ENCODE measurements at places on chromosomes 5 and 9.

DNA sequence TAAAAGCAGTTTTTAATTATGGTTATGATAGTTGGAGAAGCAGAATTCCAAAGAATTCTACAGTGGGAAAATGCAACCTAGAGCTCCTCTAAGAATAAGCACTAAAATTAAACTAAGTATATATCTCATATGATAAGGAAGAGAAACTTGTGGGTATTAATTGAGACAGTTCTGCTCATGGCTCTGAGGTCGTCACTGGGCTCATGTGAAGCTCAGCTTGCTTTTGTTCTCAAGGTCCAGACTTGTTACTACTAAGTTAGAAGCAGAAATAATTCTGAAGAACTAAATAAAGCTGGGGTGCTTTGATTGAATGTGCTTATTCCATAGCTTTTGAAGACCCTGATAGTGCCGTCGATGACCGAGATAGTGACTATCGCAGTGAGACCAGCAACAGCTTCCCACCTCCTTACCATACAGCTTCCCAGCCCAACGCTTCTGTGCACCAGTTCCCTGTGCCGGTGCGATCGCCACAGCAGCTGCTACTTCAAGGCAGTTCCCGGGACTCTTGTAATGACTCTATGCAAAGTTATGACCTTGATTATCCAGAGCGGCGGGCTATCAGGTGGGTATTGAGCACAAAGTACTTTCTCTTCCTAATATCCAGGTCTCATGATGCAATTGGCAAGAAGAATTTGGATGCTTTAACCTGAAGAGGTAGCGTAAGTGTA, 133.7 kb downstream of the UNC13B start:
- DNase-seq: no peak

DNA sequence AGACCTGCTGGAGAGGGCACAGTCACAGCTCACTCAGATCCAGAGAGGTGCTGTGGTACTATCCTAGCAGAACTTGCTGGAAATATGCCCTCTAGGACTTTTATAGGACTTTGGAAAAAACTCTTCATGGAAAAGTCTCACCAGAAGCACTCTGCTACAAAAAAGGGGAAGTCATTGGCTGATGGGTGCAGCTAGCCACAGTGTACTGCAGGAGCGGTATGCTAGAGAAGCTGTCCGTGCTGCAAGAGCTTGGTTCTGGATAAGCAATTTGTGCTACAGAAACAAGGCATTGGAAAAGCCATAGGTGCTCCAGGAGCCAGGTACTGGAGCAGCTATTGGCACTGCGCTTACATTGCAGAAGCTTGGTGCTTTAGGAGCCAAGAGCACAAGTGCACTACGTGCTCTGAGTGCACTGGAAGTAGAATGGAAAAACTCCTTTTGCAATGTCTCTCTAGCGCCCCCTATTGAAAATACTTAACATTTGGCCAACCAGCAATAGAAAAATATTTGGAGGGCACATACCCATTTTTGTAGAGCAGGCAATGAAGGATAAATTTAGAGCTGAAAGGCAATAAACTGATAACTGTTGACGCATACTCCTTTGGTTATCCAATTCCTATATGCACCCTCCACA, 83.4 kb downstream of the MEGF10 start:
- no peak for DNase-seq

- DNase-seq: no peak
These were observed 1217.3 kb downstream of the MAT2B start for GRCh38 chr5:164722702-164723101.

DNA sequence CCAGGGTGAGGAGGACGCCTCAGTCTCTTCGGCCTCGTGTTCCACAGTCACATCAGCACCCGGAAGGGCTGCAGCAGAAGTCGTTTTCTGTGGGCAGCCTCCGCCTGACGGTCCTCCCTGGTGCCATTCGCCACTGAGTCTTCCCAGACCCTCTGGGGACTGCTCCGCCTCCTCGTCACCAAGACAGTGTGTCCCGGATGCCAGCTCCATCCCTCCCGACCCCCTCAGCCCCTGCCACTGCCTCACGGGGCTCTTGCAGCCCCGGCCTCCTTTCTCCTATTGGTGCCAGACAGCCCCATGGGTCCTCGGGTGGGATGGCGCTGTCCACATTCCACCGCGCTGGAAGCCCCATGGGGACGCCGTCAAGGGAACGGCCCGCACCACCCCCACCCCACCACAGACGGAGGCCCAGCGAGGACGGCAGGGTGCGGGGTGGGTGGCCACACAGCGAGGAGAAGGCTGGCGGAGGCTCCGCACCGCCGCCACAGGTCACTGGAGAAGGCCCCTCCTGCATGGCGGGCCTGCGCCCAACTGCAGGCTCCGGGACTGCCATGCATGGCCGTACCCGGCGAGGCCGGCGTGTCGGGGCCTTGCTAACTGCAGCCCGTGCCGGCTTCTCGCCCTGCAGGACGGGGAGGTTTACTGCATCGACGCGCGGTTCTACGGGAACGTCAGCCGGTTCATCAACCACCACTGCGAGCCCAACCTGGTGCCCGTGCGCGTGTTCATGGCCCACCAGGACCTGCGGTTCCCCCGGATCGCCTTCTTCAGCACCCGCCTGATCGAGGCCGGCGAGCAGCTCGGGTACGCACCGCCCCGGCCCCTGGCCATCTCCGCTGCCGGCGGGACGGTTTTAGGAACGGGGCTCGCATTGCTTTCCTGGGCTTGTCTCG, 43.6 kb upstream of the CACNA1B start:
- DNase-seq: no peak
